NCI-H146 (cell line): ENCODE measurements at places on chromosomes 3 and 15.

GRCh38 chr3:42014921-42015533 is 53.1 kb upstream of the ULK4 start:
- DNase-seq, result peak; percentile 2

- no peak for DNase-seq
Measured at GRCh38 chr3:194554473-194555123, 67.8 kb upstream of the ATP13A3 start.

- no peak for DNase-seq
Measured at GRCh38 chr3:123153125-123154019, 48.4 kb upstream of the SEC22A start.

- no peak for DNase-seq
Measured at GRCh38 chr3:4551051-4551711, 58.0 kb downstream of the ITPR1 start.

- no peak for DNase-seq
Measured at GRCh38 chr15:66850078-66850991, 148.3 kb downstream of the SMAD6 start.
